ENCODE measurements at places on chromosomes 5 and 9.

DNA sequence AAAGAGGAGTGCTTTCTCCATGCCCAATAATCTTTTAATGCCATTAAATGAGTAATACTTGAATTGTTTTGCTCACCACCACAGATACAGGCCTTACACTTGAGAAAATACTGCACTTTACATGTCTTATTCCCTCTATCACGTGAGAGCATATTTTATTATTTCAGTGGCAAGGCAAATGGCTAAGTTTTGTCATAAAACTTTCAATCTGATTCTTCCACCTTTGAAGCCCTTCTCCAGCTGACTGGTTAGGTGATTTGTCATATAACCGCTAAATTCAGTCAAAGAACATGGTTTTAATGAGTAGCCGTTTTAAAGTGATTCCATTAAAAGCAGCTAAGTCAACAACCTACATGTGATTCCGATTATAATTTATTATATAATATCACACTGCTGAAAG, 43.8 kb downstream of the FAT2 start:
- no peak for DNase-seq

GRCh38 chr5:93193431-93194347, 387.3 kb downstream of the NR2F1-AS1 start:
- DNase-seq, result no peak

DNA sequence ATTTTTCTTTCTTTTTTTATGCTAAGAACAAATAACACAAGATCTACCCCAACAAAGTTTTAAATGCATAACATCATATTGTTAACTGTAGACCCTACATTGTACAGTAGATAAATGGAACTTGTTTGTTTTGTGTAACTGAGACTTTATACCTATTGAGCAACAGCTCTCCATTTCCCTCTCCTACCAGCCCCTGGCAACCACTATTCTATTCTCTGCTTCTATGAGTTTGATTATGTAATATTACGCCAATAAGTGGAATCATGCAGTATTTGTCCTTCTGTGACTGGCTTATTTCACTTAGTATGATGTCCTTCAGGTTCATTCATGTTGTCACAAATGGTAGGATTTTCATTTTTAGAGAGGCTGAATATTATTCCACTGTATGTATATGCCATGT, 308.2 kb upstream of the PRR16 start:
- DNase-seq, result no peak

- no peak for DNase-seq
These were observed 66.8 kb upstream of the RAD23B start for GRCh38 chr9:107216329-107216728.

DNA sequence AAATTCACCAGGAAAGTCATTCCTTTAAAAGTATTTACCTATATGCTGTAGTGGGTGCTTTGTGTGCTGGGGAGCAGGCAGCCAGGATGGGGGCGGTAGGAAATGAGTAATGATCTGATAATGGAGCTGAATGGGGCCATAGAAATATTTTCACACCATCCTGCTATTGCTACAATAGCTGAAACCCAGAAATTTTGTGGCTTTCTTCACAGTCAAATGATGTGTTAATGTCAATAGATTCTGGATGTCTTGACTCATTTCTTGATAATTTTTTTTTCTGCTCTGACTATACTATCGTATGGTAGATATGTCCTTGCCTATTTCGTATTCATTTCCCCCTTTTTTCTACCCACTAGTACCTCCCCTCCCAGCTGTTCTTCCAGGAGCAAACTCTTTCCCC, 59.5 kb downstream of the RORB start:
- DNase-seq, result no peak

- DNase-seq, result no peak
These were observed 205.3 kb downstream of the TTLL11 start for GRCh38 chr9:121887553-121888437.

- DNase-seq, result no peak
These were observed 16.7 kb upstream of the HSPB3 start for GRCh38 chr5:54438620-54439389.

- DNase-seq, result no peak
These were observed 553.8 kb downstream of the DTWD2 start for GRCh38 chr5:118434522-118434921.

DNA sequence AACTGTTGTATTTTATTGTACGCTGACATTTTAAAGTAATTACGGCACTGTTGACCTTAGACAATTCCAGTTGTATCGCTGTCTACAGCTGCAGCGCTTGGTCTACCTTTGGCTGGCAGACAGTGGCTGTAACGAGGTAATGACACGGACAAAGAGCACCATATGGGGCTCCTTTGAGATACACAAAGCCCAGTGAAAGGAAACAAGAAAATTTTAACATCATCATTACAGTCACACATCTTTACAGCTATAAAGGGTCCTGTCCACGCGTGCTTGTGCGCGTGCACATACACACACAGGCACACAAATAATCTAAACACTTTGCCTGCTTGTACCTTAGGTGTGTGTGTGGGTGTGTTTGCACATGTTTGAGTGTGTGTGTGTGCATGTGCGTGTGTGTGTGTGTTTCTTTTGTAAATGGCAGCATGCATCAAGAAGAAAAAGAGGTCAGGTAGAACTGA, 946.0 kb downstream of the NR2F1-AS1 start:
- no peak for DNase-seq

DNA sequence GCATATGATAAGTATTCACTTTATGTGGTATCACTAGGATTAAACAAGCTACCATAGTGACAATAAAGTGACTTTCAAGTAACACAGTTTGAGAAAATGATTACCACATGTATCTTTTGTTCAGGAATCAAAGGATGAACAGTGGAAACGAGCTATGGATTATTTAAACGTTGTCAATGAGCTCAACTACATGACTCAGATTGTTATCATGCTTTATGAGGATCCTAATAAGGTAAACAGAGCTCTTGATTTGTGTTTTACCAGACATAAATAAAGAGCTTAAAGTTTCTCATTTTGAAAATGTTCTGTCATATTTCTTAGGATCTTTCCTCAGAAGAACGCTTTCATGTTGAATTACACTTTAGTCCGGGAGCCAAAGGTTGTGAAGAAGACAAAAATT, 57.4 kb downstream of the PPIP5K2 start:
- DNase-seq, result no peak

GRCh38 chr9:93460689-93461413, 7.5 kb upstream of the FAM120AOS start:
- no peak for DNase-seq

DNA sequence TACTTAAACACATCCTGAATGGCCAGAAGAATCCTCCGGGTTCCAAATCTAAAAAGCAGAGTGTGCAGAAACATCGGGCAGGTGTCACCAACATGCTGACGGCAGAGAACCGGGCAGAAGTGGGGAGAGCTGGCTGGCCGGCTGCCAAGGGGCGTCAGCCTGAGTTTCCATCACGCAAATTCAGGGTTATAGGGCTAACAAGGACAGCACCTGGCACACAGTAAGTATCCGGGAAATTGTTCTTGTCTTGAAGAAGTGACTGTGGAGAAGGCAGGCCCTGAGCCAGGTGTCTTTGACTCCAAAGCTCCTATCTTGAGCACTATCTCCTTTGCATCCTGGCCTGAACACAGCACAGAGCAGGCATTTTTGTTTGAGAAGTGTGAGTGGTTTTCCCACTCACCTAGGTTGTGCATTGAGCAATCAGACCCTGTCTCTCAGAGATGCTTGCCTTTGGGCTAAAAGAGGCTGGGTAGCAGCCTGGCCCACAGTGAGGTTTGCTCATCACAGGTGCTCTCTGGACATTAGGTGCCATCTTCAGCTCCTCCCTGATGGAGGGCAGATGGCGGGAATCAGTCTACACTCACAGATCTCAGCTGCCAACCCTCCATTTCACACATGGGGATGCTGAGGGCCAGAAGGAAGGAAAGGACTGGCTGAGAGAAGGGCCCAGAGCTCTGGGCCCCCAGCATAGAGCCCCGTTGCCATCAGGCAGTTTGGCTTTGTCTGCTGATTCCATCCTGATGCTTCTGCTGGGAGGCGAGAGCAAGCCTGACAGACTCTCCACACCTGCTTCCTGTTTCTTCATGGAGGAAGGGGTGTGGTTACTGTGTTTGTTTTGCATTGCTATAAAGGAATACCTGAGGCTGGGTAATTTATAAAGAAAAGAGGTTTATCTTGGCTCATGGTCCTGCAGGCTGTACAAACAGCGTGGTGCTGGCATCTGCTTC, 52.8 kb downstream of the WHRN start:
- DNase-seq, result peak; percentile 13

- DNase-seq, result no peak
These were observed 346.2 kb upstream of the IRX1 start for GRCh38 chr5:3249401-3249800.

- no peak for DNase-seq
These were observed 32.9 kb downstream of the ELL2 start for GRCh38 chr5:95928724-95929253.

GRCh38 chr5:72353046-72353445, 32.9 kb downstream of the PTCD2 start:
- DNase-seq, result no peak

DNA sequence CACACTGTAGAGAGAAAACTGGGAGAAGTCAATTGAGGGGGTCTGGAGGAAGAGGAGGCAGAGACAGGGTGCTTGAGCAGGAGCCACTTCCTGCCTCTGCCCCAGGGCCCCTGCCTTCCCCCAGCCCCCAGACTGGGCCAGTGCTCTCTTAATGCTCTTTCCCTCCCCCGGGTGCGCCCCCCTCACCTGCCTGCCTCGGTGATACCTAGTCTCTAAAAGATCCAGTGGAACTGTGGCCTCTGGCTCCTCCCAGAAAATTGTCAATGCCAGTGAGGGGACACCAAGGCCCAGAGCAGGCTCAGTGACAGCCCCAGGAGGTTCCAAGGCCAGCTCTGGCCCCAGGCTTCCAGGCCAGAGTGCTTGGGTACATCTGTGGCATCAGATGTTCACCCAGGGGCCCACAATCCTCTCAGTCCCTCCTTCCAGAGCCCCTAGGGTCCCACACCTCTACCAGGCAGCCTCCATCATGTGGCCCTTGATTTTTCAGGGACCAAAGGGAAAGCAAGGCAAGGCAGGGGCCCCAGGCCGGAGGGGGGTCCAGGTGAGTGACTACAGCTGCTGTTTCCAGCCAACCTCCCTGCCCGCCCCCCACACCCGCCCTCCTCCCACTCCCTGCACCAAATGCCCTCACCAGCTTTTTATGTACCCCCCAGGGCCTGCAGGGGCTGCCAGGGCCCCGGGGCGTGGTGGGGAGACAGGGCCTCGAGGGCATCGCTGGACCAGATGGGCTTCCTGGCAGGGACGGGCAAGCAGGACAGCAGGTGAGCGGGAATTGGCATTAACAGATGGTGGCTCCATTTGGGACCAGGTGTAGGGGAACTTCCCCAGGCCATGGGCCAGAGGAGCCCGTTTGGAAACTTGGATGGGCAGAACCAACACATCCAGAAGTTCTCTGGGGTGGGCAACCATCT, 33.1 kb upstream of the ORM1 start:
- no peak for DNase-seq

GRCh38 chr5:149679876-149680809, 50.0 kb upstream of the PPARGC1B start:
- no peak for DNase-seq

GRCh38 chr9:5593904-5594303, 35.0 kb upstream of the RIC1 start:
- DNase-seq, result no peak

GRCh38 chr9:119810645-119811429, 441.6 kb upstream of the BRINP1 start:
- DNase-seq, result no peak

GRCh38 chr5:148909766-148910165, 83.4 kb downstream of the ADRB2 start:
- no peak for DNase-seq

- no peak for DNase-seq
These were observed 308.6 kb upstream of the EDIL3 start for GRCh38 chr5:84693256-84693655.

- no peak for DNase-seq
These were observed 33.4 kb upstream of the GNPDA1 start for GRCh38 chr5:142046191-142046590.

DNA sequence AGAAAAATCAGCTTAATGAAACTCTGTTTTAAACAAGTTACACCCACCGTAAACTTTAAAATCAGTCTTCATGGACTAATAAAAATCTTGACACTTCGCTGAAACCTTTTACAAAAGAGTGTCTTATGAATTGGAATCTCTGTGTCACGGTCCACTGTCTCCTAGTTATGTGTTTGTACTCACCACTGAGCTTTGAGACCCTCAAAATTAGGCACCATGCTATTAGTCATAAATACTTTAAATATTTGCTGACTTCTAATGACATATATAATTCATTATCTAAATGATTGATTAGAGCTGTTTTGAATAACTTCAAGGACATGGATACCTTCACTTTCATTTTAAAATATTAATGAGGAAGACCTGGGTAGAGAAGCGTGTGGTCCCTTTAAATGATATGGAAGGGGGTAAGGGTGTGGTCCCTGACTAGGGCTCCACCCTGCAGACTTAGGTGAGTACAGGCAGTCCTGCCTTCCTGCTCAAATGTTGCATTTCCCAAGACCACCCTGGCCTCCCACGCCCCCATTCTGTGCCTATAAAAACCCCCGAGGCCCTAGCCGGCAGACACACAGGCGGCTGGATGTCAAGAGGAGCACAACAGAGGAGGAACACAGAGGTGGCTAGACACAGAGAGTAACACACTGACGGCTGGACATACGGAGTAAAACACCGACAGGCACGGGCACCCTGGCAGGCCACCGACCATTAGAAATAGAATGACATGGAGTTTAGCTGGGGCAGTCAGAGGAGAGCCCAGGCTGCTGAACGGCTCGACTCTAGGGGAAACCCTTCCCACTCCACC, 179.0 kb upstream of the CDH9 start:
- no peak for DNase-seq

DNA sequence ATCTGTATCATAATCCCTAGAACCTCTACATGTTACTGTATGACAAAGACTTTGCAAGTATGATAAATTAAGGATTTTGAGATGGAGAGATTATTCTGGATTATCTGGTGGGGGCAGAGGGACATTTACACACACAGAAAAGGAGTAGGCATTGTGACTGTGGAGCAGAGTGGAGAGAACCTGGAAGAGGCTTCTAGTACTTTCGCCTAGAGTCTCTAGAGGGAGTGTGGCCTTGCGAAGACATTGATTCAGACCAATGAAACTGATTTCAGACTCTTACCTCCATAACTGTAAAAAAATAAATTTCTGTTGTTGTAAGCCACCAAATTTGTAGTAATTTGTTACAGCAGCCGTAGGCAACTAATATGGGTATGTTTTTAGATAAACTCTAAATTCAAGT, 45.9 kb downstream of the CSNK1G3 start:
- no peak for DNase-seq

DNA sequence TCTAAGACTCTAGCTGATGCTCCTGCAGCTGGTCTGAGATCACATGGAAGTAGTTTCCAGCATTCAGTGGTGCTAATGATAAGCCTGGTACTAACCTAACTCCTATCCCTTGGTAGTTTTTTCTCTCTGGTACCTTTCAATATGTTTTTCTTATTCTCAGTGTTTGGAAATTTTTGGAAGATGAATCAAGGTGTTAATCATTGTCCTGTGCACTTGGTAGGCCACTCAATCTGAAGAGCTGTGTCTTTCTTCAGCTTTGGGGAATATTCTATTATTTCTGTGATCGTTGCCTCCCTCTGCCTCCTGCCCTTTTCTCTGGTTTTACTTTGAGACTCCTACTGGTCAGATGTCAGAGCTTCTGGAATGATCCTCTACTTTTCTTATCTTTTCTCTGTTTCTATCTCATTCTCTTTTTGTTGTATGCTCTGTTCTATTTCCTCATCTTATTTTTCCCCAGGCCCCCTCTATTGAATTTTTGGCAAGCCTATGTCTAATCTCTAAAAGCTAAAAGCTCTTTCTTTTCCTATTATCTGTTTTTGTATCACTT, 136.8 kb downstream of the APBA1 start:
- no peak for DNase-seq

Data from stimulated activated CD4-positive, alpha-beta T cell treated with anti-CD3 and anti-CD28 coated beads, Interleukin-1b, Interleukin-23, amount 100 ng/mL, for 24 hours (primary cell).